ENCODE measurements at places on chromosomes 5 and 9. TPM values are rescaled to one million over a fixed set of nuclear protein-coding genes. Genes with fewer than 3 reads are reported as not detected.

The ANXA2R gene
- polyA plus RNA-seq, result 2.0 TPM

DNA sequence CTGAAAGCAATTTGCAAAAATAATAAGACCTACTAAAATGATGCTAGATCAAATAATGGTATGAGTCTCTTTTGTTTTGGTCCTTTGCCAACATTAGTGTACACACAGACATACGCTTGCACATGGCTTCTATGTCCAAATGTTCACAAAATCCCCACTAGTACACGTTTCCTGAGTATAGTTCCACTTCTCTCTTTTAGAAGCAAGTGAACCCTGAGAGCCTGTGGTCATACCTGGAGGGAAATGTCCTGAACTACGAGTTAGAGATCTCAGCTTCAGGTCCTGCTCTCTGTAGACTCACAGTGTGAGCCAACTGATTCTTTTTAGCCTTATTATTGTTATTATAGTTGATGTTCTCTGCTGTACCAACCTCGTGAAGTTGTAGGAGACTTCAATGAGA, 47.3 kb upstream of the ACTBL2 start:
- DNase-seq, result no peak

- DNase-seq, result no peak
Measured at GRCh38 chr9:119905724-119906123, 536.5 kb upstream of the BRINP1 start.

- DNase-seq, result no peak
Measured at GRCh38 chr5:17317473-17317872, 100.0 kb downstream of the BASP1 start.

DNA sequence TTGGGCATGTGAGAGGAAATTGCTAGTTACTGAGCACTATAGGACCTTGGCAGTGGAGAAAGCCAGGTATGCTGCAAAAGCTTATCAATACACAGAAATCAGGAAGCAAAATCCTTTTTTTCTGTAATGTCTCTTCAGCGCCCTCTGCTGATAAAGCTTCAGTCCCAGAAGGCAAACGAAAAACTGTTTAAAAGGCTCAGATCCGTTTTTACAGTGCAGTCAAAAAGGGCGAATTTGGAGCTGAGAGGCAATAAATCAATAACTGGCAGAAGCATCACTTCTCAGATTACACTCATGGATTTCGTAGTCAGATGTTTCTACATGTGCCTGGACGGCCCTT, 1.1 kb upstream of the MAN2A1 start:
- peak; percentile 67 for DNase-seq

DNA sequence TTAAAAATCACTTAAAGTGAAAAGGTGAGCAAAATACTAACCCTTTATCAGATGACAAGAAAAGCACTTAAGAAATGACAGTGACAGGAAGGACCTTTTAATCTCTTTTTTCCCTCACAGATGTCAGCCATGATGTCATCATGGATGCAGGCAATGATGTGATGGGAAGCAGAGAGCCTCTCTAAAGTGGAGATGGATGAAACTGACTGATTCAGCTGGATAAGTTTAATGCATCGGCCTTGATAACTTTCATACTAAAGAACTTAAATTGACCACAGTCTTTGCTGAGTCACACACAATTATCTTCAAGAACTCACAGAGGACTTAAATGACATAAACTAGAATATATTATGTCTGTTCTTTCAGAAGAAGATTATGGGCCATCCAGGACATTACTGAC, 153.2 kb upstream of the FGF10 start:
- DNase-seq, result no peak

DNA sequence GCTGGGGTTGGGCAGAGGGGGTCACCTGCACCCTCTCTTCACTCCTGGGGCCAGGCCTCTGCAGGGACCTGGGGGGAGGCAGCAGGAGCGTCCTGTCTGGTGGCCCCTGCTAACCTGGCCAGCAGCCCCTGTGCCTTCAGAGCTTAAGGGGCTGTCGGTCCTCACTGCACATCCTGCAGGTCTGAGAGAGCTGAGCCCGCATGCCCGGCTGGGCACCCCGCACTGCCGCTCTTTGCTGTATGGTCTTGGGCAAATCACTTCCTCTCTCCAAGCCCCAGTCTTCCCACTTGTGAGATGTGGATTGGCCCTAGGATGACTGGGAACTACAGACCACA, 7.9 kb downstream of the FLT4 start:
- no peak for DNase-seq

DNA sequence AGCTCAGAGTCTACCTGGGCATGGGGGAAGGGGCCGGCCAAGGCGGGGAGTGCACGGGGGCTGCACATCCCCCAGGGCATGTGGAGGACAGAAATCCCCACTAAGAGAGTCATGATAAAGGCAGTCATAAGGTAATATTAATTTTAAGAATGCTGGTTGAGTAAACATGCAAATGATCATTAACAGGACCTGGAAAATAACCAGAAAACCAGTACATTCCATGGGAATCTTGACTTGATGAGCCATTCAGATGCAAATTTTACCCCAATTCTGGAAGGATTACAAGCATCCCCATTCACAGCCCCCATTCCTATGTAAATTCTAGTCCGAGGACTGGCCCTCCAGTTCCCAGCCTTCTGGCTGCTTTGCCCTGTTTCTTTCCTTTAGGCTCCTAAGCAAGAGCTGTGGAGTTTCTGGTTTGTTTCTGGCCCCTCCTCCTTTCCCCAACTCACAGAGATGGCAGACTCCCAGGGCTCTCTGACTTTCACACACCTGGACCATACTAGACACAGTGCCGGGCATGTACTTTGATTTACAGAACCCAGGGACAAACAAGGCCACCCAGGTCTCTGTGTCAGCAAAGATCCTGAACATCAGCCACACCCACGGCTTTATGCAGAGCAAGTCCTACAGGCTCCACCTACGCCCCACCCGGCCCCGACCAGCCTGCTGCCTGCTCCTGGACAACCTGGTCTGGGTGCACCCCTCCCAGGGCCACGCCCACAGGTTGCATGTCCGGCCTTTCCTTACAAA, 62.7 kb downstream of the SEMA4D start:
- DNase-seq, result no peak

The TRPM3 gene
- 8.8 TPM for polyA plus RNA-seq

DNA sequence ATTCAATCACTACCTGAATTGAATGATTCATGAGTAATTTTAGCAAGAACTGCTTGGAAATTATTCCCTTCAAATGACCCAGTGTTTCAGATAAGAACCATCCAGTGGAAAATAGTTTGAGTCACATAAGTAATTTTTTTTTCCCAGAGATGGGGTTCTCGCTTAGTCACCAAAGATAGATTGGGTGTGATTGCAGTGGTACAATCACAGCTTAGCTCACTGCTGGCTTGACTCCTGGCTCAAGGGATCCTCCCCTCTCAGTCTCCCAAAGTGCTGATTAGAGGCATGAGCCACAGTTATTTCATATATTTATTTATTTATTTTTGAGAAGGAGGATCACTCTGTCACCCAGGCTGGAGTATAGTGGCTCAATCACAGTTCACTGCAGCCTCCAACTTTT, 574.5 kb upstream of the ARRDC3 start:
- DNase-seq, result no peak

The SLC1A3 gene
- 1.1 TPM for polyA plus RNA-seq

GRCh38 chr9:87609486-87609885, 111.8 kb downstream of the DAPK1 start:
- DNase-seq, result no peak

- DNase-seq, result no peak
Measured at GRCh38 chr5:157270771-157271170, 4.8 kb downstream of the CYFIP2 start.

- DNase-seq, result no peak
Measured at GRCh38 chr9:121658166-121658565, 6.7 kb downstream of the DAB2IP start.

DNA sequence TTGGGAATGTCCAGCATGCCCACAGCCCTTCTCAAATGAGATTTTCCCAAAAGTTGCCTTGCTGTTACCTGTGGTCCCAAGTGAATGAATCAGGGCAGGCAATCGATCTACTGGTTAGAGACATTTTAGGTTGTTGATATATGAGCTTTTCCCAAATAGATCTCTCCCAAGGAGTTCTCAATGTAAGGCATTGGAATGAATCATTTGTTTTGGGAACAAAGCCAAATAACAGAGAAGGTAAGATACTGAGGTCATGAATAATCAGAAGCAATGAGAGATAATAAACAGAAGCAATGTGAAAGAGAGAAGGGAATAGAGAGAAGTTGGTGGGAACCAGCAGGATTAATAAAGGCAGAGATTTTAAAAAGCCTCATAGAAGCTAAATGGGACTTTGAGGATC, 93.6 kb upstream of the FER start:
- DNase-seq, result no peak

The ROPN1L gene
- 1.4 TPM for polyA plus RNA-seq

The BHMT2 gene
- 230 TPM for polyA plus RNA-seq

DNA sequence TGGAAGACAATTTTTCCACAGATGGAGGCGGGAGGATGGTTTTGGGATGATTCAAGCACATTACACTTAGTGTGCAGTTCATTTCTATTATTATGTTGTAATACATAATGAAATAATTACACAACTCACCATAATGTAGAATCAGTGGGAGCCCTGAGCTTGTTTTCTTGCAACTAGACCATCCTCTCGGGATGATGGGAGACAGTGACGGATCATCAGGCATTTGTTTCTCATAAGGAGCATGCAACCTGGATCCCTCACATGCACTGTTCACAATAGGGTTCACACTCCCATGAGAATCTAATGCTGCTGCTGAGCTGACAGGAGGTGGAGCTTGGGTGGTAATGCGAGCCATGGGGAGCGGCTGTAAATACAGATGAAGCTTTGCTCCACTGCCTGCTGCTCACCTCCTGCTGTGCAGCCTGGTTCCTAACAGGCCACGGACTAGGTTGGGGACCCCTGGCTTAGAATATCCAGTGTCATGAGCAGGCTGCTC, 1.6 kb downstream of the STKLD1 start:
- DNase-seq, result no peak

The CCDC192 gene
- polyA plus RNA-seq, result not detected

The INSL4 gene
- not detected for polyA plus RNA-seq

GRCh38 chr5:100595152-100595811, 60.1 kb downstream of the FAM174A start:
- DNase-seq, result no peak

GRCh38 chr5:172524573-172525021, 70.3 kb upstream of the SH3PXD2B start:
- no peak for DNase-seq

GRCh38 chr5:6586647-6587042, 46.2 kb downstream of the NSUN2 start:
- no peak for DNase-seq

- DNase-seq, result no peak
Measured at GRCh38 chr5:149437391-149438040, 58.4 kb upstream of the IL17B start.

The FXN gene
- polyA plus RNA-seq, result 21.1 TPM

DNA sequence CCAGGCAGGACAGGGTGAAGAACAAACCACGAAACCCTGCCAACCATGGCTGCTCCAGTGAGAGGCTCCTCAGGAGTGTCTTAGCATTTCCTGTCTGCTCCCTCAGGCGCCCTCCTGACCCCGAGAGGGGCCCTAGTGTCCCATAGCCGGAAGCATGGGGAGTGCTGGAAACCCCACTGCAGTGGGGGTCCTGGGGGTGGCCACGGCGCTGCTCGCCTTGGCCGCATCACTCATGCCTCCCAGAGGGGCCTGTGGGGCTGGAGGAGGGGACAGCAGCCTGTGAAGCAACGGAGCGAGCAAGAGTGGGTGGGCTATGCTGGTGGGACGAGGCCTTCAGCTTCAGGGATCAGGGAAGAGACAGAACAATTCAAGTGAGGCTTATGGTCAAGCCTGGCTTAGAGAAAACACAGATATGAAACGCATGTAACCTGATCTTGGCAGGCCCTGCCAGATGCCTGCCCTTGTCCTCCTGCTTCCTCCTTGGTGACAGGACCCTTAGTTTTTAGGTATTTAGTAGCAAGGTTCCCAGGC, 219.1 kb downstream of the FANCC start:
- DNase-seq, result peak; percentile 63

The FBLL1 gene
- polyA plus RNA-seq, result not detected

The PKD2L2 gene
- polyA plus RNA-seq, result not detected

The ORM2 gene
- polyA plus RNA-seq, result not detected

- no peak for DNase-seq
Measured at GRCh38 chr9:14317667-14318320, 3.9 kb upstream of the NFIB start.

GRCh38 chr9:112012026-112012902, 115.7 kb downstream of the UGCG start:
- DNase-seq, result no peak

The WDR5 gene
- polyA plus RNA-seq, result 18.8 TPM

- DNase-seq, result no peak
Measured at GRCh38 chr5:8826508-8826907, 719.4 kb downstream of the SEMA5A start.

The IL7R gene
- polyA plus RNA-seq, result 0.34 TPM

GRCh38 chr5:1735320-1735970, 64.2 kb downstream of the MRPL36 start:
- no peak for DNase-seq

GRCh38 chr5:59037941-59038797, 455.3 kb downstream of the RAB3C start:
- DNase-seq, result no peak

DNA sequence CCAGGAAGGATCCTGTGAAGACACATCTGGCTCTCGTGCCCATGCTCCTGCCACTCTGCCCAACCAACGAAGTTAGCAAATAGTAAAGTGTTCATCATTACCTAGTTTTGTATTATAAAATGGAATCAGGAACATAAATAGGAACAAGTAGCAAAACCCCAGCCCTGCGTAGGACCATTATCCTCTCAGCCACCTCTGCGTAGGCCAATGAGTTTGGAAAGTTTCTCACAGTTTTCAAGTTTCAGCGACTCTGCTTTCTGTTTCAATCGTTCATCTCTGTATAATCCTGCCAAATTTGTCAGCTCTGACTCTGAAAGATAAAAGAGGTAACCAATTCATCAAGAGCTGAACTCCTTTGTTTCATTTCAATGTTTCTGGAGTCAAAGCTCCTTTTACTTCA, 10.1 kb upstream of the SPATA24 start:
- DNase-seq, result no peak

- no peak for DNase-seq
Measured at GRCh38 chr9:68851657-68852056, 146.6 kb downstream of the PIP5K1B start.

GRCh38 chr9:126724226-126724625, 80.6 kb upstream of the ZBTB43 start:
- peak; percentile 81 for DNase-seq

The CDH18 gene
- polyA plus RNA-seq, result not detected

- DNase-seq, result no peak
Measured at GRCh38 chr5:56607074-56607473, 208.3 kb upstream of the MAP3K1 start.

DNA sequence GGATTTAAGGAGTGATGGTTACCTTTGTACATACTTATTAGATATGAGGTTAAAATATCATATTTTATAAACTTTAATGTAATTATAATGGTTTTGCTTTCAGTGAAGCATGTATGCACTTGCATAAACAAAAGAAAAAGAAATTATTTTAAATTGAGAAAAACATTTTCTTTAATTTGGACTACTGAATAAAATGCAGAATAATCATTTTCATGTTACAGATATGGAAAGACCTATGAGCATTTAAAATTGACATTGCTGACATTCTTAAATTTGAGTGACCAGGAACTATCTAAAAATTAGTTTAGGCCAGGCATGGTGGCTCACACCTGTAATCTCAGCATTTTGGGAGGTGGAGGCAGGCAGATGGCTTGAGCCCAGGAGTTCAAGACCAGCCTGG, 49.2 kb downstream of the LIX1 start:
- no peak for DNase-seq

The IL31RA gene
- polyA plus RNA-seq, result not detected

The C5orf52 gene
- not detected for polyA plus RNA-seq

GRCh38 chr9:37840560-37841194, 40.1 kb downstream of the DCAF10 start:
- no peak for DNase-seq

- no peak for DNase-seq
Measured at GRCh38 chr9:34254141-34254913, 74.7 kb downstream of the KIF24 start.

GRCh38 chr9:113623851-113624485, 160.4 kb downstream of the RGS3 start:
- peak; percentile 26 for DNase-seq
